ENCODE measurements at places on chromosomes 5 and 9.

DNA sequence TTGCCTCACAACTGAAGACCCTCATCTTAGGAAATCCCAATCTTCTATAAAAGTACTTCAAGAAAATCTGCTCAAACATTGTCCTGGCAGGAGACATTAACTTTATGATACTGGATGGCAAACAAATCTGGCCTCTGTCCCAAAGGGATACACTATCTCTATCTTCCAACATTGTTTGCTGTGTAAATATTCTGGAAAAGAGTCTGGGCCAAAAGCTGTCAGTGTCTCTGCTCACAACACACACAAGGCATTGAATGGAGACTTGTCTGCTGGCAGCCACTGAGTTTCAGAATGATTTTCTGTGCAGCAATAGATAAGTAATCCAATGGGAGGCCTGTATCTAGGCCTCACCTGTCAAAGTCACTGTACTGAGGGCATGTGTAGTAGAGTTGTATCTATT, 471.1 kb downstream of the DMAC1 start:
- no peak for DNase-seq

- peak; percentile 34 for DNase-seq
Observed at GRCh38 chr9:89496645-89497256, 1.2 kb downstream of the SEMA4D start.

DNA sequence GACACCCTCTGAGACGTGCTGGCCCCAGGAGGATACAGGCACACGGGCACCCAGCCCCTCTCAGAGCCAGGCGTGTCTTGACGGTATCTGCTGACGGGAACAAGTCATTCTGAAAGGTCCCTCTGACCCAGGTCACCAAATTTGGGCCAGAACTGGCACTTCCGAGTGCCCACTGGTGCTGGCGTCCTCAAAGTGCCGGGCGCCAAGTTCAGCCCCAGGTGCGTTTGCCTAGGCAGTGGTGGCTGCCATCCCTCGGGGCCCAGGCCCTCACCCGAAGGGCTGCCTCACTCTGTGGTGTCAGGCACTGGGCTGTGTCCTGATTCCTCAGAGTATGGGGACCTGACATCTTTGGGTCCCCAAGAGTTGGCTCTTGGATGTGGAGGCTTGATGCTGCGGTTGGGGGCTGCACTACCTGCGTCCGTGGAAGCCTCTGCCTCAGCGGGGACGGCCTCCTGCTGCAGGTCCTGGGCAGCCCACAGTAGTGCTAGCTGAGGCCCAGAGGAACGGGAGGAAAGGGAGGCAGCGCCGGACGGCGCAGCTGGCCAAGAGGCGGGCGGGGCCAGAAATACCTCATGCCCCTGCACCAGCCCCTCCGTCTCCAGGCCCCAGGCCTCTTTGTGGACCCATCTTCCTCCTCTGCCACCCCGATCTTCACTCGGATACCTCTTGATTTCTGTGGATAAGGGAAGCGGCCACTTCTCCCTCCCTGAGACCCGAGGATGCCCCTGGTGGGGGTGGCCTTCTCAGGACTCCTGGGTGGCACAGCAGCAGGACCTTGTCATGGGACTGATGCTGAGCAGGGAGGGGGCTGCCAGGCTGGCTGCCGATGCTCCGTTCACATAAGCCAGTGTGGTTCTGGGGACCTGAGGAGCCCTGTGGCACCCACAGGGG, 109.4 kb upstream of the LMX1B start:
- no peak for DNase-seq

DNA sequence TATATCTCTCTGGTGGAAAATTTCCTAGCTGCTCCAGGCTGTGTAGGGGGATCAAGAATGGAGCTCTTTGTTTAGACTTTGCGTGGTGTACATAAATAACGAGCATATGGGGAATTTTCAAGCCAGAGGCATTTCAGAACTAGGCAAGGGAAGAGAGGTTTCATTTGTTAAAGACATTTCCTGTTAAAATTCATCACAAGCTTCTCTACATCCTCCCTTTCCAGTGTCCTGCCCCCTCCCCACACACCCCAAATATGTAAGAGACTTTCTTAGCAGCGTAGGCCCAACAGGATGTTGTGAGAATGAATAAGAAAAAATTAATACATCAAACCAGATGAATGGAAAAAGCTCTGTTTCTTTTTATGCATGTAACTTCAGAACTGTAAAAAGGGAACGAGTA, 150.3 kb downstream of the GPBP1 start:
- DNase-seq, result no peak

DNA sequence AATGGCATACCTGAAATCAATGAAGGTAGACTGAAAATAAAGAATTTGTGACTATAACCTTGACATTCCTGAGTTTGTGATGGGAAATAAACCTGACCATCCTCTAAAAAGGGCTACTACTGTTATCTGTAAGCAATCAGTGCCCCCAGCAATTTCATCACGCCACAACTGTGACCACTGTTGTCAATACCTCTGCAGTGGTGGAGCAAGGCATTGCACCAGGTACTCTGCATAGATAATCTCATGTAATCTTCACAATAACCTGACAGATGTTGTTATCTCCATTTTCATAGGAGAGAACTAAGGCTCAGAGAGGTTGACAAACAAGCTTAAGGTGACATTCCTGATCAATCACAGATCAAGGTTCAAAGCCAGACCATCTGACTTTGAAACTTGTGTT, 38.5 kb upstream of the FRRS1L start:
- DNase-seq, result no peak

DNA sequence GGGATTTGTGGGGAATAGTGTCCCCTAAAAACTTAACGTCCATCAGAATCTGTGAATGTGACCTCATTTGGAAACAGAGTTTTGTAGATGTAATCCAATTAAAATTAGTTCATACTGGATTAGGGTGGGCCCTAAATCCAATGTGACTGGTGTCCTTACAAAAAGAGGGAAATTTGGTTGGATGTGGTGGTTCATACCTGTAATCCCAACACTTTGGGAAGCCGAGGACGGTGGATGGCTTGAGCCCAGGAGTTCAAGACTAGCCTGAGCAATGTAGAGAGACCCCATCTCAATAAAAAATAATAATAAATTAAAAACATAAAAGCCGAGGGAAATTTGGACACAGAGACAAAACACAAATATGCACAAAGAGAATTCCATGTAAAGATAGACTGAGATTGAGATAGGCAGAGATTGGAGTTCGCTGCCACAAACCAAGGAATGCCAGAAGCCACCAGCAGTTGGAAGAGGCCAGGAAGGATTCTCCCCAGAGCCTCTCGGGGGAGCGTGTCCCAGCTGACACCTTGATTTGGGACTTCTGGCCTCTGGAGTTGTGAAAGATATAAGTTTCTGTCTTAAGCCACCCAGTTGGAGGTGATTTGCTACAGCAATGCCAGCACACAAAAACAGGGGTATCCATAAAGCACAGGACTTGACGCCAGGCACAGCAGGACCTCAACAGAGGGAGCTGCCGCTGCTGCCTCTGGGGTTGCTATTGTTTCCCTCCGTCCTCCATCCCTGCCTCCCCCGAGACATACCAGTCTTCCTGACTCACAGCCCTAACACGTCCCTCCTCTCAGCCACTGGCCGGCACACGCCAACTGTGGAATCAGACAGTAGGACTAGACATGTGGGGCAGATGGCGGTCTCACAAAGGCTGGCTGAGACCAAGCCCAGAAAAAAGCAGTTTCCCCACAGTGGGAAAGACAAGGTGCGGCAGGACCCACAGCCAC, 73.8 kb upstream of the IL17B start:
- DNase-seq, result no peak

GRCh38 chr5:36598045-36598444, 8.4 kb upstream of the SLC1A3 start:
- DNase-seq, result no peak

- no peak for DNase-seq
Observed at GRCh38 chr5:103410172-103410571, 151.6 kb downstream of the MACIR start.

GRCh38 chr9:28319981-28320380, 746.7 kb upstream of the C9orf72 start:
- DNase-seq, result no peak

DNA sequence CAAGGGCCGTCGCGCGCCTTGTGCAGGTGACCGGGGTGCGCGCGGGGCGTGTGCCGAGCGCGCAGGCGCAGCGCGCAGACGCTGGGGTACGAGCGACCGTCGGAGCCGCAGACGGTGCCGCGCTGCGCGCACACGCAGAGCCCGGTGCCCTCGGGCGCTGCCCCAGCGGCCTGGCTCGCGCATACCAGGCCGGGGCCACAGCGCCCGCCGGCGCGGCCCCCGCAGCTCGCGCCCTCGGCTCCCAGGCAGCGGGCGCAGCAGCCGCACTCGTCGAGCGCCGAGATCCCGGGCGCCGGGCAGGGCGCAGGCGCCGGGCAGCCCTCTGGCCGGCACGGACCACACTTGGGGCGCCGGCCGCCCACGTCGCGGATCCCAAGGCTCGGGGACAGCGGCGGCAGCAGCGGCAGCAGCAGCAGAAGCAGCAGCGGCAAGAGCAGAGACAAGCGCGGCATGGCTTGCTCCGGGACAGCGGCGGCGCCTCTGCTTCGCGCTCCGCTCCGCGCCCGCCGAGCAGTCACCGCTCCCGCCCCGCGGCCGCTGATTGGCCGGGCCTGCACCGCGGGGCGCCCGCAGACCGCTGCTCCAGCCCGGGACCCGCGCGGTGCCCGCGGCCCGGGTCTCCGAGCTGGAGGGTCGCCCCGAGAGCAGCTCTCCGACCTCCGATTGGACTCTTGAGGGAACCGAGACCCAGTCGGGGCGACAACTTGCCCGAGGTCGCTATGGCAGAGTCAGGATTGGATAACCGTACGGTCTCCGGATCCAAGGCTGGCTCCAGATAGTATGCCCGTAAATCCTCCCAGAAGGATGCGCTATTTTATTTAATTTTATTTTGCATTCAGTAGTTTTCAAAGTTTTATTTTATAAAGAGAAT, at the start of gene IGFBPL1:
Gene IGFBPL1 (minus strand): TSS at position 482 of the 871 bp plus-strand sequence. CDS start 30 bp downstream, at position 452.
- DNase-seq, result no peak

DNA sequence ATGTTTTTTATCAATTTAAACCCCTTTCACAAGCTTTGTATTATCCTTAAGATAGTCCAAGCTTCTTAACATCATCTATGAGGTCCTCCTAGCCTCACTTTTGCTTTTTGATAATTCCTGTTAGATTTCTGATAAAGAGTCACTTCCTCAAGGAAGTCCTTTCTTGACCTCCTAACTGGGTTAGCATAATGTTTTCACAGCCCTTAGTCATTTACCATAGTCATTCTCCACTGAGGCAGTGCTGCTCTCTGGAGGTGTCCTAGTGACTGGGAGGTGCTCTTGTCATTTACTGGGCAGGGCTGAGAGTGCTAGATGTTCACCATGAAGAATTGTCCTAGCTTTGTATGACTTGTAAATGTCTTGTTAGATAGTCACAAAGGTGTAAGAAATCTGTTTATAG, 26.4 kb downstream of the TNPO1 start:
- DNase-seq, result peak; percentile 22

GRCh38 chr5:107524111-107524510, 146.6 kb downstream of the EFNA5 start:
- DNase-seq, result no peak

DNA sequence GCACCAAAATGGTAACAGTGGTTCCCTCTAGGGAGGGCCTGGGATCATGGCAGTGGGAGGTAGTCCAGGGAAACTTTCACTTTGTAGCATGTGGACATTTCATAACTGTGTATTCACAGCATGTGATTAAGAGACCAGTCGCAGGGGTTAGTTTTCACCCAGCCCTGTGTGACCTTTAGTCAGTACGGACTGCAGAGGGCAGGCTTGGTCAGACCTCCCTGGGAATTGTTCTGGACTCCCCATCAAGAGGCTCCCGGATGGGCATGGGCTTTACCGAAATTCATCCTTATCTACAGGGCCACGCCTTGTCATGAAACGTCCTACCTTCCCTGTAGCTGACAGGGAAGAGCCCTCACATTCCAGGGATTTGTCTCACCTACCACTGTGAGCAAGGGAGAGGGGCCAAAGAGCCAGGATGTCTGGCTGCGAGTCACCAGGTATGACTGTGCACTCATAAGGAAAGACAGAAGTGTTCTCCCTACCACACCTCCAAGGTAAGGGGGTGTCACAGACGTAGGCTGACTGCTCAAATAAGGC, 19.9 kb downstream of the GPX3 start:
- no peak for DNase-seq

DNA sequence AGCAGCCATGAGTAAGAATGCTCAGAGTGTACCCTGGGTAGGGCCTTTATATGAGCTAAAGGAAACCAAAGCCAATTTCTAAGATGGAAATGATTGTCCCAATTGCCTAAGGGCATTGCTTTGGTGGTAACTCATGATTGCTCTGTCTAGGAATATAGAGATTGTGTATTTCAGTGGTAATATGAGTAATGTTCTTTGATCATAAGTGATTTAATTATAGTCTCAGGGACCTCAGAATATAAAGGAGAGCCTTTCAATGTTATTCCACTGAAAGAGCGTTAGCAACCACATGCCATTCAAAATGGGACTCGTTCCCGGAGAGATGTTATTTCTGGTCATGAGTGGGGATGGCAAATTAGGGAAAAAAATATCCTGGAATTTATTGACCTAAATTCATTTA, 340.5 kb downstream of the ARHGEF28 start:
- DNase-seq, result no peak

- no peak for DNase-seq
Observed at GRCh38 chr5:17810734-17811133, 176.5 kb downstream of the TAF11L14 start.
